ENCODE measurements at places on chromosomes 5 and 9. TPM values are rescaled to one million over a fixed set of nuclear protein-coding genes. Genes with fewer than 3 reads are reported as not detected.

The FOXI1 gene
- total RNA-seq = not detected

The PCDHA12 gene
- not detected for total RNA-seq

The LHX3 gene
- total RNA-seq = not detected

The SLC36A2 gene
- not detected for total RNA-seq

The ARHGAP26 gene
- 39.5 TPM for total RNA-seq

The DRD1 gene
- 0.29 TPM for total RNA-seq

The PPP2CA gene
- total RNA-seq = 93.4 TPM

The BARHL1 gene
- total RNA-seq = not detected
